ENCODE measurements at places on chromosomes 6 and 20.

DNA sequence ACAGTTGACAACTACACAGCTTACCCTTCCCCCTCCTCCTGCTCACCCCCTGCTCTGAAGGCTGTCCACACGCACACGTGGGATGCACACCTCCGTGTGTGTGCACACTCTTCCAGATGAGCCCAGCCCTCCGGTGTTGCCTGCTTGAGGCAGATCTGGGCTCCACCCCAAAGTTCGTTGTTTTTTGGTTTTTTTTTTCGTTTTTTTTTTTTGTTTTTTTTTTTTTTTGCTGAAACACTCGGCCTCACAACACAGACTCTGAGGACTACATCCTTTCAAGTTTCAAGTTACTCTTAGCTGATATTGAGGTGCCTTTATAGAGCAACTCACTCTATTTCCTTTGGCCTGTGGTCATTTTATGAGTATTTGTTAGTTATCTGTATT lies 88.2 kb downstream of the RREB1 start:
- peak; percentile 3 for DNase-seq

DNA sequence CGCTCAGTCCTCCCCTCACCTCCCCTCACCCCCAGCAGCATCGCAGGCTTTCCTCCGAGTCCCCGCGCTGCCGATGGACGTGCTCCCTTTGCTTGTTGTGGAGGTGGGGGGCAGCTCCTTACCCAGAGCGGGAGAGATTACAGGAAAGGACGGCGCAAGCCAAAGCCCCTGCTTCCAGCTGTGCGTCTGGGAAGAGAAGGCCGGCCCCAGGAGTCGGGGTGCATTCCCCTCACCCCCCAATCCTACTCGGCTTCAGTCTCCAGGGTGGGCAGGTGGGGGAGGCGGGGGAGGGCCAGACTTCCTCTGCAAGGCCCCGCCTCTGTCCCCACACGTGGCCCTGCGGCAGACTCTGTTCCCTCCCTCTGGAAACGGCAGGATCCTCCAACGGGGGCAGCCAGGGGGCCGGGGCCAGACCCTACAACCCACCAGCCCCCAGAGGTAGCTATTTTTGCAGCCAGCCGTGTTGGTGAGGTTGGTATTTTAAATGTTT lies 43.6 kb downstream of the NTSR1 start:
- no peak for DNase-seq

GRCh38 chr6:25922301-25922700 lies 8.2 kb downstream of the SLC17A2 start:
- DNase-seq, result no peak

DNA sequence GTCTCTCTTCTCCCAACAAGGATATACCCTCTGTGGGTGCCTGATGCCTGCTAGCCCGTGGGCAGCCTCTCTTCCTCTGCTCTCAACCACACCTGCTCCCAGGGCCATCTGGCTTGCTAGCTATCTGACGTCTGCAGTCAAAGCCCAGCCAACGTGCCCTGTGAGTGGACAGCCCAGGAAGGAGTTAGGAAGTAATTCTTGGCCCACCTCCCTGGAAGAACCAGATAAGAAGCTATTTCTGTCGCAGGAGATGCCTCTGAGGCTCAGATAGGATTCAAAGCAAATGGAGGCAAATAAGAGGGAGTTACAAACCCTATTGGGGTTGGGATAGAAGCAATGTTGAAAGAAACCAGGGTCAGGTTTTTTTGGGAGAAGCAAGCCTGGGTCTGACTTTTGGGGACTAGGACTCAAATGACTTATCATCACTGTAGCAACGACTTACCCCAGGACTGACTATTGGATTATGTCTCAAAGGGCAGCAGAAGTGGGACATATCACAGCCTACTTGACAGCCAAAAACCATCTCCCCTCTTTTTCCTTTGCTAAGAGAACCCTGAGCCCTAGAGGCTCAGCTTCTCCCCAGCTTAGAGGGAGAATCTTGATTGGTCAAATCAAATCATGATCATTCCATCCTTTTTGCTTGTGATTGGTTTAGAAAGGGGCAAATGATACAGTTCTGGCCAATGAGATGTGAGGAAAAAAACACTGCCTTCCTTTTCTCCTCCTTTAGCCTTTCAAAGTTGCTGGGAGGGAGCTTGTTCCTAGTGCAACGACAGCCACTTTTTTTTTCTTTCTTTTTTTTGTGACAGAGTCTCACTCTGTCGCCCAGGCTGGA lies 18.0 kb upstream of the CDK5RAP1 start:
- DNase-seq, result peak; percentile 35

DNA sequence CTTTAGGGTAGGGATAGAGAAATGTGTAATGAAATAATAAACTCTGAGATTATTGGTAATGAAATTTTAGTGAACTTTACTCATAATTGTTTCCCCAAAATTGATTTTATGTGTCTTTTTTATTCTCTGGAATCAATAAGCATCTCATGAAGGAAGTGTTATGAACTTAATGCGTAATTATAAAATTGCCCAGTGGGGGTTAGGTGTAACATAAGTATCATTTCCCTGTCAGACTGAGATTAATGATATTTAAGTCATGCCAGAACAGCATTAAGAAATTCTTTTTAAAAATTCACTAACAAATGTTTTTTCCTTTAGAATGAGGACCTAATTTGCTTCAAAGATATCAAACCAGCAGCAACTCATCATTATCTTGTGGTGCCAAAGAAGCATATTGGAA lies 10.0 kb downstream of the HINT3 start:
- no peak for DNase-seq

DNA sequence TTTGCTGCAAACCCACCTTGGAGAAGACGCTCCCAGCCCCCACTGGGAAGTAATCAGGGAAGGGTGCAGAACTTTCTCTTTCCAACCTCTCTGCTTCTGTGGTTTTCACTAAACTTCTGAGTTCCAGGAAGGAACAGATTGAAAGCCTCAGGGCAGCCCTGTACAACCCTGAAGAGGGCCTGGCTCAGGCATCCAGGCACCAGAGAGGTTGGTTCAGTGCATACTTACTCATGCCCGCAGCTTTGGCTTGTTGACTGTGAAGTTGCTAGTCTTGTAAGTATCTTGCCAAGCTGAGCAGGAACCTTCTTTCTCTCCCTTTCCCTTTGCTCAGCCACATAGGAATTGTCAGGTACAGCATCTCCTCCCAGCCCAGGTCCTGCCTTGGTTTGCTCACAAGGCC lies 272.2 kb upstream of the FOXQ1 start:
- no peak for DNase-seq

- DNase-seq, result no peak
These were observed 23.6 kb downstream of the TBC1D7 start for GRCh38 chr6:13304580-13305260.

DNA sequence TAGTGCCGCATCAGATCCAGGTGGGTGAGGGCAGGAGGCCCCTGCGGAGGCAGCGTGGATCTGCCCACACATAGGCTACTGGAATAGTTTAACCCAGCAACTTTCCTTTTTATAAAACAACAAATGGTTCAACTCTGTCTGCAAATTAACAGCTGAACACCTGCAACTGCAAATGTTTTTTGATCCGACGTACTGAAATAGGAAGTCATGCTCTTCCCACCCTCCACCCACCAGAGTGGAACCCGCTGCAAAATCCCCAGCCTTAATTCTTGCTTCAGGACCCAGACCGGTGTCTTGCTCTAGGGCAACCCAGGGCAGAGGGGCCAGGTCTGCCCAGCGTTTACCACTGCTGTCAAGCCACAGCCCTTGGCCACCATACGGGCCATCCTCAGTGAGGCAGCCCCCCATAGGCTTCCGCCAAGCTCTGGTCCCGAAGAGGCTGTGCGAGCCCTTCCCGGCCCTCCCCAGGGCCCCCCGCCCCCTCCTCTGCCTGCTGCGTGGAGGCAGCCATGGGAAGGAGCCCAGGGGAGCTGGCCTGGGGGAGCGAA lies 334.3 kb downstream of the ZFAND3 start:
- no peak for DNase-seq

DNA sequence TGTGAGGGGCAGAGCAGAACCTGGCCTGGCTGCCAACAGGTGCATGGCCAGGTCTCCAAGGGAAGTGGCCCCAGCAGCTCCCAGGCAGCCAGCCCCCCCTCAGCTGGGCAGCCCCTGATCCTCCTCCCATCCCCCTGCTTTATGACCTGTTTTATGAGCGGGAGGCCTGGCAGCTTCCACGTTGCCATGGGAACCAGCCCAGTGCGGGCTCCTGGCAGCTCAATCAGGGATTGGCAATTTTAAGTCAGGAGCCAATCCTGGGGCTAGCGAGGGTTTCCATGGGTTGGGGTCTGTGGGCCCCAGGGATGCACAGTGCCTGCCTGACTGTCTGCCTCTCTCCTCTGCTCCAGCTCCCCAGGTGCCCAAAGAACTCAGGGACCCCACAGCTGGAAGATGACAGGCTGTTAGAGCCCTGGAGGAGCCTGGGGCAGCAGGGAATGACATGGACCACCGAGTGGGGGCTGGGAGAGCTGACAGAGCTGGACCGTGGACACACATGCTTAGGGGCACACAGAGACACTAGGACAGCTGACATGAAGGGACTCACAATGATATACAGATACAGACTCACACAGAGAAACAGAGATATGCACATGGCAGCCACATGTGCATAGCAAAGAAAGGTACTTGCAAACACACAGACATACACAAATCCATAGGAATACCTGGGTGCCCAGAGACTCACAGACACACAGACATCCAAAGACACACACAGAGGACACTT lies 56.5 kb upstream of the SIRPA start:
- DNase-seq, result no peak

- DNase-seq, result no peak
These were observed 78.4 kb downstream of the FYN start for GRCh38 chr6:111794727-111795452.

DNA sequence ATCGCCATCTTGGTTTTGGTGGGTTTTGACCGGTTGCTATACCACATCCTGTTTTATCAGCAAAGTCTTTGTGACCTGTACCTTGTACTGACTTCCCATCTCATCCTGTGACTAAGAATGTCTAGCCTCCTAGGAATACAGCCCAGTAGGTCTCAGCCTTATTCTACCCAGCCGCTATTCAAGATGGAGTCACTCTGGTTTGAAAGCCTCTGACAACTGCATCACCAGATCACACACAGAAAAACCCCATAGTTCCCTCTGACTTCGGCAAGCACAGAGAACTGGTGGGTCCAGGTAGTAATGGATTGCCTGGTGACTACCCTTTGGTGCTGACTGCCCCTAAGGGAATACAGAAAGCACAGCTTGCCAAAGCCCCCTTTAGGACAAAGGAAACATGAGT lies 10.3 kb upstream of the RSPH4A start:
- no peak for DNase-seq

DNA sequence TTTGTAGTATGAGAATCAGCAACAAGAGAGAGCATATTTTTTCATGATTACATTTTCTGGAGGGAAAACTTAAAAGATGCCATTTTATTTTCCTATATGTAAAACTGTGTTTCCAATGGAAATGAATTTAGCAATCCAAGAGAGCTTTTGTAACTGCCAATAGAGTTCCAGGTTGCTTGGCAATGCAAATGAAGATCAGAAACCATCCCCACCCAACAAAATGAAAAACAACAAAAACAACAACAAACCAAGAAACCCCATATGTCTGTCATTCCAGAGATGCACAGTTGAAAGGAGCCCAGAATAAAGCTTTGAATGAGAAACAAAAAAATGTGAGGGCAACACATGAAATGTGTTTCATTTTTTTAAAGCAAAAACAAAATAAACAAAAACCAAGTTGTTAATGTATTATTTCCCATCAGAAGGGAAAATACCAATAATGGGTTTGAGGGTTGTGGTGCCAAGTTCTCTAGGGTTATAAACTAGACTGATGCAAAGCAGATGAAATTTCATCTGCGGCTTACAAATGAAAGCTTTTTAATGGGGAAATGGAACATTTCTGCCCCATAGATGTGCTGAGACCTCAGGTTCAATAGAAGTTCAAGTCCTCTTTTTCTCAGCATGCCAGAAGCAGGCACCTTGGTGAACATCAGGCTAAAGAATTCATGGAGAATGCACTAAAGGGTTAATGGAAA lies 121.5 kb upstream of the MCHR2 start:
- no peak for DNase-seq

- no peak for DNase-seq
These were observed 195.6 kb downstream of the NFATC2 start for GRCh38 chr20:51346686-51347485.

DNA sequence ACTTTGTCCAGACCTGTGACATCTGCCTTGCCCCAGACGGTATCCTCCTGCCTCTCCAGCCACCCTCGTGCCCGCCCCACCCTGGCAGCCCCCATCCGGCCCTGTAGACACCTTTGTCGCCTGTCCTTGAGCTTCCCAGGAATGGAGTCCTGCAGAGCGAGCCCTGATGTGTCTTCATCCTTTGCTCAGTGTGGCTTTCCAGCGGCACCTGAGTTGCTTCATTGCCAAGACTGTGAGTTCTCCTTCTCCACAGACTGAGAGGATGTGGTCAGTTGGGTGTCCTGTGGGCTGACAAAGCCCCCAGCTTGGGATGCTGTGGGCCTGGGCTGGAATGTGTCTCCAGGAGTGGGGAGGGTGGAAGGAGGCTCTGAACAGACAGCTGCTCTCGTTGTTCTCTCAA lies 1.7 kb upstream of the CST4 start:
- no peak for DNase-seq

DNA sequence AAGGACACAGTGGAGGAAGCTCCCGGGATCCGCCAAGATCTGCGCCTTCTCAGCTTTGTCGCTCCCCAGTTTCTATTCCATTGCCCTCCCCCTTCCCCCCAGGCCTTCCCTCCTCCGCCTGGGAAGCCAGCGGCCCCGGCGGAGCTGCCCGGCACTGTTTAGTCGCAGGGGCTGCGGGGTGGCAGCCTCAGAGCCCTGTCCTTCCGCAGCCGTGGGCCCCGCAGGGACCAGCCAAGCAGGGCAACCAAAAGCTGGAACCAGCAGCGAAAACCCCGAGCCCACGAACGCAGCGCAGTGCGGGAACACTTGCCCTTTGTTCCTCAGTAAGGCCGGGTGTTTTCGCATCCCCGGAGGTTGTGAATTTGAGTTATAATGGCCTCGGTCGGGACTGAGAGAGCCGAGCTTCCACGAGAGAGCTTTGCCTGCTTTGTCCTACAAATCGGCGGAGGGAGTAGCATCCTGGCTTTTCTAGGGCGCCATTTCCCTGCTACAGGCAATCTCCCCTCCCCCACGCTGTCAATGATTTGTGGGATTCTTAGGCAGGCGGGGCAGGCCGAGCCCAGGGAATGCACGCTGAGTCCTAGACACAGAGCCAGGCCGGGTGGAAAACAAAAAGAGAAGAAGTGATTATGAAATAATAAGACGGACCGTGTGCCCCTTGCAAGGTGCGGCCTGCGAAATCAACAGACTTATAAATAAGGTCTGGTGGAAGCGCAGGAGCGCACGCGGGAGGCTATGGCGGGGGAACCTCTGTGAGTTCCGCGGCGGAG lies 4.0 kb upstream of the TUBB2B start:
- peak; percentile 94 for DNase-seq

GRCh38 chr6:124742971-124743370 lies 219.3 kb upstream of the RNF217 start:
- no peak for DNase-seq

DNA sequence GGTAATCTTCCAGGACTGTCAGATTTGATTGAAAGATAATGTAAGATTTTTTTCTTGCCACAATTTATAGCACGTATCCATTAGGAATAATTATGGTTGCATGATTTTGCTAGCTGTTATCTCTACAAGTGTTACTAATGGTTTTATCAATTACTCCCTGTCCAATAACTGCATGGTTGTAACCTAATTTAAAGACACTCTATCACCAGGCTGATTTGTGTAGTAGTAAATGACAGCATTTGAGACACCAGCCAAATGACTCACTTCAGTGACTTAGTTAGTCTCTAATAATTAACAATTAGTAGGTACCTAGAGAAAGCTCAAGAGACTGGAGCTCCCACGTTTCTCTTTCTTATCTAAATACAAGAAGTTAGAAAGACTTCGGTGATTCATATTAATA lies 453.8 kb upstream of the POU3F2 start:
- no peak for DNase-seq
